Fibroblast of skin of left biceps (primary cell): ENCODE measurements at places on chromosomes 16 and 17.
A peak's percentile ranks its signal among the peaks of the same experiment; 100 is the strongest.

GRCh38 chr17:70307430-70308225 is 138.3 kb downstream of the KCNJ2 start:
- peak; percentile 51 for DNase-seq

GRCh38 chr17:37824534-37825485 is 80.0 kb upstream of the HNF1B start:
- peak; percentile 68 for DNase-seq

GRCh38 chr17:17708295-17708694 is 27.0 kb downstream of the RAI1 start:
- DNase-seq = no peak

DNA sequence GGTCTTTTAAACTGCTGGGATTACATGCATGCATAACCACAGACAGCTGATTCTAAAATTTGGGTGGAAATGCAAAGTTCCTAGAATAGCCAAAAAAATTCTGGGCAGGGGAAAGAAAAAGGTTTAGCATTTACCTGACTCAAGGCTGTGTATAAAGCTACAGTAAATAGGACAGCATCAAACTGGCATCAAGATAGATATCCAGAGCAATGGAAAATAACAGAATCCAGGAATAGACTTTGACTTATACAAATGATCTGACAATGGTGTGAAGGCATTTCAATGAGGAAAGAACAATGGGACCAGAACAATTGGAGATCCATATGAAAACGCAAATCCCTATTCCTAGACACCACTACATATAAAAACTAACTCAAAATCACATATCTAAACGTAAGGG is 12.9 kb downstream of the ANKFY1 start:
- no peak for DNase-seq

DNA sequence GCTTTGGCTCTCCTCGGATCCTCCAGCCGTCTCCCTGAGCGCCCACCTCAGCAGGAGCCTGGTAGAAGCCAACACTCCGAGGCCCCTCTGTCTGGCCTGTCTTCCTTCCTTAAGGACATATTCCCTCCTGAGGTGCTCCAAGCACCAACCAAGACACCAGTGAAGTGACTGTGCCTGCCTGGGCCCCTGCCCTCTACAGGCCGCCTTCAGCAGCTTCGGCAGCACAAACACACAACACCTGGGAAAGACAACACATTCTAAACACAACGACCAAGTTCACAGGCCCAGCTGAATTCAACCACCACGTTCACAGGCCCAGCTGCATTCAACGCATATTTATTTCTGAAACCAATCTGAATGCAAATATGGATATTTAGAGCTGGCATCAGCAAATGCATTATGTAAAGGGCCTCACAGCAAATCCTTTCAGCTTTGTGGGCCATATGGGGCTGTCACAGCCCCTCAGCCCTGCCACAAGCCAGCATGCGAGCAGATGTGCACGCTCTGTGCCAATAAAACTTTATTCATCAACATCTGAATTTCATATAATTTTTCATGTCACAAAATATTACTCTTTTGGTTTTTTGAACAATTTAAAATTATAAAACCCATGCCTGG is 12.2 kb downstream of the GALNS start:
- DNase-seq = no peak

- DNase-seq = no peak
Measured at GRCh38 chr16:1580256-1580655, 31.6 kb downstream of the IFT140 start.

DNA sequence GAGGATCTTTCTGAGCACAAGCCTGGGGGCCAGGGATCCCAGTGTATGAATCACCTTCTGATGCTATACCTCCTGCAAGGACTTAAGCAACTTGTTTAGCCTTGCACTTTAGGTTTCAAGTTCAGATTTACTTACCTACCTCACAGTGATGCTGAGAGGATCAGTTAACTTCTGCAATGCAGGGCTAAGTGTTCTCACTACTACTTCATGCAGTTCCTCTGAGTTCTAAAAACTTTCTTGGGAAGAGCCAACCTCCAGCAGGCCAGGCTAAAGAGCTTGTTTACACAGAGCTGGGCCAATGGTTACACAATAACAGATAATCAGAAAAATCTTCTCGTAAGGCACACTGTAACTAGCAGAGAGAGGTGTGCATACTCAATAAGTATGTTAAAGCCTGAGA is 13.0 kb downstream of the VEZF1 start:
- DNase-seq = no peak

GRCh38 chr16:23252310-23252709 is 49.8 kb upstream of the SCNN1B start:
- no peak for DNase-seq

GRCh38 chr16:17412221-17412620 is 58.5 kb downstream of the XYLT1 start:
- peak; percentile 68 for DNase-seq

DNA sequence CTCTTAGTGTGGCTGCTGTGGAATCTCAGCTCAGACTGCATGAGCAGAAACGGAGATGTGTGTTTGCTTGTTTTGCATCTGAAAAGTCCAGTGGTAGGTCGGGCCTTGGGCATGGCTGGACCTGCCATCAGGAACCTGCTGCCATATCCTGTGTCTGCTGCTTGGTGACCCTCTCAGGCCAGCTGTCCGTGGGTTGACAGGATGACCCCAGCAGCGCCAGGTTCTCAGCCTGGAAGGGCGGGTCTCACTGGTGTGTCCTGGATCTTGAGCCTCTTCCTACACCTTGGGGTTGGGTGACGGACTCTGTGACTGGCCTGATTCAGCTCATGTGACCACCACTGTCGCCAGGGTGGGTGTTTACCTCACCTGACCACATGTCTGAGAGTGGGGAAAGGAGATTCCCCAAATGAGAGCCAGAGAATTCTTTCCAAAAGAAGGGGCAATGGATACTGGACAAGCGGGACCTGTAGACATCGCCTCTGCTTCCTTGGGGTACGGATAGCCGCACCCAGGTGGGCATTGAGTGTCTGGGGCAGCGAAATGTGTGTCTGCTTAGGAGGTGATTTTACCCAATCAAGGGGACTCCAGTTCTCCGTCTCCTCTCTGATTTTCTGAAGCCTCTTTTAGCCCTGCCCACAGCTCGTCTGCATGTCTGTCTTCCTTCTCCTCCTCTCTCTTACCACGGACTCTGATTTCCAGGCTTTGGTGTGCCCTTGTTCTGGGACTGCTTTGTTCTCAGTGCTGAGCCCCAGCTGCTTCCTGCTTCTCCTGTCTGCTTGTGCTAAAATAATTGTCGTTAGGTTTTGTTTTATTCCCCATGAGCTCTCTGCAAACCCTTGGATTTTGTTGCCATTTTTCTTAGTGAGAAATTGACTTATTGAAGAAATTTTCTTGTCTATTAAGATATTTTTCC is 399.7 kb downstream of the CPPED1 start:
- no peak for DNase-seq

DNA sequence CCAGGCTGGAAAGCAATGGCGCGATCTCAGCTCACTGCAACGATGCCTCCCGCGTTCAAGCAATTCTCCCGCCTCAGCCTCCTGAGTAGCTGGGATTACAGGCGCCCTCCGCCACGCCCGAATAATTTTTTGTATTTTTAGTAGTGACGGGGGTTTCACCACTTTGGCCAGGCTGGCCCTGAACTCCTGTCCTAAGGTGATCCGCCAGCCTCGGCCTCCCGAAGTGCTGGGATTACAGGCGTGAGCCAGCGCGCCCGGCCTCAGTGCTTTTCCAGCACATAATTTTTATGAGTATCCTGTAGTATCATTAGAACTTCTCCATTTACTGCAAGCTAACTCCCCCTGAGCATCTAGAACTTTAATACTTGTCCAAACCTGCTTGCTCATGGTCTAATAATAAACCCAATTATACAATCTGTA is 1.8 kb downstream of the UBE2G1 start:
- no peak for DNase-seq

- DNase-seq = no peak
Measured at GRCh38 chr16:69889295-69889964, 61.7 kb upstream of the CLEC18A start.

- DNase-seq = no peak
Measured at GRCh38 chr16:23014592-23014991, 134.7 kb downstream of the USP31 start.

DNA sequence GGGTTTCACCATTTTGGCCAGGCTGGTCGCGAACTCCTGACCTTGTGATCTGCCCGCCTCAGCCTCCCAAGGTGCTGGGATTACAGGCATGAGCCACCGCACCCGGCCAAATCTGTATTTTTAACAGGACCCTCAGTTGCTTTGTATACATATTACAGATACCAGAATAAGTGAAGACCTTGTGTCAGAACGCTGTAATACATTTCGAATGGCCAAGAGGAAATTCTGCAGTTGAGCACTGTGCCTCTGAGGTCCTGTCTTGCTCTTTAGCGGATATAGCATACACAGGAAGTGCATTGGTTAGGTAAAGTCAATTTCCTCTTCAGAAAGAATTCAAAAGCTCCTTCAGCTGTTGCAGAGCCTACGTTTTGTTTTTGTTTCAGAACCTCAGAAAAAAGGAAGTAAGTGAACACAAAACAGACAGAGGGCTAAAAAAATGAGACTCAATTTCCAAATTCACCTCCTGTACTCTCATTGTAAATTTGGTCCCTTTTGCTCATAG is 15.7 kb downstream of the CRLF3 start:
- no peak for DNase-seq

DNA sequence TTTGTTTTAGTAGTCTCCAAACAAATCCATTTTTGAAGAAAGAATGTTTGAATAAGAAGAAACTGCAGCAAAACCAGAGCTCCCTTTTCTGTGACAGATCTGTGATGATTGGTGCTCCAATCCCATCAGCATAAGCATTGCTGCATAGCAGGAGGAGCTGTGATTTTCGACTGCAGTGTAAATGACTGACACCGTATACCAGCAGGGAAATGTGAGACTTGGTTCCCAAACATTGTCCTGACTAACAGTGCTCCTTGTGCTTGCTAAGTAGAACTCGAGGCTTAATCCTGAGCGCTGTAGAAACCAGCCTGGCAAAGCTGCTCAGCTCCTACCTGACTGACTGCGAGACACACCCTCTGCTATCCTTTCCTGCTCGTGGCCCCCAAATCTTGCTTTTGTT is 57.2 kb downstream of the NUP93 start:
- no peak for DNase-seq

GRCh38 chr17:71117466-71117865 is 948.1 kb downstream of the KCNJ2 start:
- no peak for DNase-seq

- DNase-seq = no peak
Measured at GRCh38 chr17:50283714-50284113, 9.4 kb downstream of the TMEM92 start.

- no peak for DNase-seq
Measured at GRCh38 chr16:81514041-81514559, 69.5 kb downstream of the CMIP start.

- no peak for DNase-seq
Measured at GRCh38 chr17:8444494-8444893, 8.8 kb downstream of the NDEL1 start.

DNA sequence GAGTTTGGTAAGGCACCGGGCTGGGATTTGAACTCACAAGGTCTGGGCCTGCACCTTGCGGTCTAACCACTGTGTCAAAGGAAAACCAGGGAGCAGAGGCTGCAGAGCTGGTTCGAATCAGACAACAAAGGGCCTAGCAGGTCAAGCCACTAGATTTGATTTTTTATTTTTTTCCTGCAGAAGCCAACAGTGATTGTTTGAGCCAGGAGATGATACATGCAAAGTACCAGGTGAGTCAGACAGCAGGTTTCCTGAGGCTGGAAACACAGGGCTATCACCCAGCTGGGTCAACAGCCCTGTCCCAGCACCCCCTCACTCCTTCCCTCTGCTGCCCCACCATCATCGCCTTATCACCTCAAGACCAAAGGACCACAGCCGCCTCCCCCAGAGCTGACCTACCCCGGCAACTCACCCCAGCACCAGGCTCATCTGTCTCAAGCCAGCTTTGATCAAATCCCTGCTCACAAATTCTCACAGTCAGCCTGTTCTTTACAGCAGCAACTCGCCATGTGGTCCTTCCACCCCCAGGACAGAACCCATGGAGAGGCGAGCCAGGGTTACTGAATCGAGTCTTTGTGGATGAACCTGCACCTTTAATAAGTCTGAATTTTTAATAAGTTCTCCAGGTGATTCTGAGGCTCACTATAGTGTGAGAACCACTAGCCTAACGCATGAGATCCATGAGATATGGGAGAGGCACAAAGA is 13.0 kb upstream of the KRT19 start:
- DNase-seq = no peak

GRCh38 chr16:23452221-23452571 is 793 bp downstream of the COG7 start:
- DNase-seq = no peak

GRCh38 chr16:85637808-85638647 is 24.9 kb downstream of the GSE1 start:
- DNase-seq = no peak

DNA sequence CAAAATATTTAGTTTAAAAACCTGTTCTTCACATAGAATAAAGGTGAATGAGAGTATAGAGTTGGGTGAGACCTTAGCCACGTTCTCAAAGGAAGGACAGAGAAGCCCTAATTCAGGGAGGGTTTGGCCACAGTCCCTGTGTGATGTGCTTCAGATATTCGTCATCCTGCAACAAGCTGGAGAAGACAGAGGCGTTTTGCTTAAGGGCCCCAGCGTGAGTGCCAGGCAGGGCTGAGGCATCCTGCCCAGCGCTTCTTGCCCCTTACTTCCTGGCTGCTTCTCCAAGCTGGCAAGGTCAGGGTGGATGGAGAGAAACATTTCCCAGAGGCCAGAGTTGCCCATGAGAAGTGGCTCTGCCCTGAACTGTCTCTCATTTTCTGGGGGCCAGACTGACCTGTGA is 46.9 kb downstream of the AXIN2 start:
- DNase-seq = peak; percentile 30

DNA sequence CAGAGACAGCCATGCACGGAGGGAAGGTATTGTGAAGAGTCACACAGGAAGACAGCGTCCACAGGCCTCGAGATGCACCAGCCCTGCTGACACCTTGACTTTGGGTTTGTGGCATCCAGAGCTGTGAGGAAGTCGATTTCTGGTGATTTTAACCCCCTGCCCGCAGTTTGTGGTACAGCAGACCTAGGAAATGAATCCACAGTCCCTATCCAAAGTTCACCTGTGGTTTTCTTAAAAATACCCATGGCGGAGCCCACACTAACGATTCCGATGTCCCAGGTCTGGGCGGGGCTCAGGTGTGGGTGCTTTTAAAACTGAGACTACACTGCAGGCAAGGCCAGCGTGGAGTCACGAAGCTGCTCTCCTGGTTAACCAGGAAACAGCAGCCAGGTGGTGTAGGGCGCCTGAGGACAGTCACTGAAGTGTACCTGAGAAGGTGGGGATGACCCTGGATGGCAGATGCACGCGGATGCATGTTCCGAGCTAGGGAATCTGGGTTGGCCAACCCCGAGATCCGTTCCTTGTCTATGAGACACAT is 14.4 kb upstream of the MEAK7 start:
- no peak for DNase-seq

- DNase-seq = no peak
Measured at GRCh38 chr17:14670861-14671260, 370.0 kb downstream of the HS3ST3B1 start.

- no peak for DNase-seq
Measured at GRCh38 chr17:35705230-35705629, 26.2 kb upstream of the RASL10B start.

DNA sequence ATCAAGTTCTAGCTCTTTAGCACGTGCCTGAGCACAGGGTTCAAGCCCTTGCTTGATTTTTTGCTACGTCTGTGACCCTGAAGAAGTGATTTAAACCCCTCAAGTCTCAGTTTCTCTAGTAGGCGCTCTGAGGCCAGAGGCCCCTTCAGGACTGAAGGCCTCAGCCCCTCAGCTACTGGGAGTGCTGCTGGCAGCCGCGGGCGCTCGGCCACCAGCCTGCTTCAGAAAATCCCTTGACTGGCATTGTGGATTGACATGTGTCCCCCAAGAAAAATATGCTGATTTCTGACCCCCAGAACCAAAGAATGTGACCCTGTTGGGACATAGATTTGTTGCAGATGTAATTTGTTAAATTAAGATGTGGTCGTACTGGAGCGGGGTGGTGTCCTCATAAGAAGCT is 20.2 kb upstream of the WFDC1 start:
- no peak for DNase-seq
